ENCODE measurements at places on chromosomes 1 and 21.

GRCh38 chr1:224175617-224176016 lies 7.4 kb upstream of the DEGS1 start:
- peak; percentile 77 for DNase-seq

DNA sequence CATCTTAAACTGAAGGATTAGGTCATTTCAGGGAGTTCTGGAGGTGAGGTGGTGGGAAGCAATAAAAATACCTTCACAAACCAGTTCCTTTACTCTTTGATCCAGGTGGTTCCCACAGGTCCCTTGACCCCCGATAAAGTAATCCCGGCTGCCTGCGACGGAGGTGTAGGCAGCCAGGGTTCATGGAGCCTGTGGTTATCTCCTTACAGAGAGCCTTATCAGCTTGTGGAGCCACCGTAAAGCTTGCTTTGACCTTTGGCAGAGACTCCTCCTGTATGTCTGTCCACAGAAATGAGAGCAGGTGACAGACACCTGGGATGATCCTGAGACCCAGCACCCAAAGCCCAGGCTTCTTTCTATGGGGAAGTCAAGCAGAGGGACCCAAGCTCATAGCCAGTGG lies 243.4 kb downstream of the KIF26B start:
- DNase-seq = no peak

DNA sequence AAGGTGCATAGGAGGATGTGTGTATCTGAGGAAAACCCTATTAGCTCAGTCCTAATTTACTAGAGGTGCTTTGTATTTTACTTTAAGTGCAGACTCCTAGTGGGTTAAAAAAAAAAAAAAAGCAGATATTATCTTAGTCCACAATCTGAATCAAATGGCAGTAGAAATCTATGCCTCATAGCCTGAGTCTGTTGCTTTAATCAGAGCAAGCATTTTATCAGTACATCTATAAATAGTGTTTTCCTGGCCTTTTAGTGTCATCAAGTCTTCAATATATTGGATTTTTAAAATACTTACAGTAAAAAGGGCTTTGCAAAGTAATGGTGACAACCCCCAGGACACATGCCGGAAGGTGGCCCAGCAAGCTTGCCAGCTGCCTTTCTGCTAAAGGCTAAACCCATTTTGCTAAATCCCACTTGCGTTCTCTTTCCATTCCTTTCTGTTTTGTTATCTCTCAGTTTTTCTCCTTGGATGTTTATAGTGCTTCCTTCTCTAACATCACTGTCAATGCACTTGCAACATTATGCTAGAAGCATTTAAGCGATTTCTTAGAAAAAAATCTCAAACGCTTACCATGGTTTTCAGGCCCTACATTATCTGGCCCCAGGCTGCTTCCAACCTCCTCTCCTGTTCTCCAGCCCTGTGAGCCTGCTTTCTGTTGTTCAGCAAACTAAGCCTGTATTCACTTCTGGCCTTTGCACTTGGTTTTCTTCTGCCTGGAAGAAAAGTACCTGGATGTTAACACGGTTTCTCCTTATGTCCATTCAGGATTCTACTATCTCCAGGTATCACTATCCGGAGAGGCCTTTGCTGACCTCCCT lies 206.3 kb downstream of the PDE4B start:
- DNase-seq = no peak

DNA sequence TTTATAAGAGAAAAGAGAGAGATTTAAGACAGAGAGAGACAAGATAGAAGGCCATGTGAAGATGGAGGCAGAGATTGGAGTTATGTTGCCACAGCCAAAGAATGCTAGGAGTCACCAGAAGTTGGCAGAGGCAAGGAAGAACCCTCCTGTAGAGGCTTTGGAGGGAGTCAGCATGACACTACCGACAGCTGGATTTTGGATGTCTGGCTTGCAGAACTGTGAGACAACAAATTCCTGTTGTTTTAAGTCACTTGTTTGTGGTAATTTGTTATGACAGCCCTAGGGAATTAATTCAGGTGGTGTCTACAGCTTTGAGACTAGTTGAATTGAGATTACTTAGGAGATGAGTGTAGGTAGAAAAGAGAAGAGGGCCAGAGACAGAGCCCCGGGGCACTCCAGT lies 158.5 kb downstream of the DNM3 start:
- DNase-seq = no peak

DNA sequence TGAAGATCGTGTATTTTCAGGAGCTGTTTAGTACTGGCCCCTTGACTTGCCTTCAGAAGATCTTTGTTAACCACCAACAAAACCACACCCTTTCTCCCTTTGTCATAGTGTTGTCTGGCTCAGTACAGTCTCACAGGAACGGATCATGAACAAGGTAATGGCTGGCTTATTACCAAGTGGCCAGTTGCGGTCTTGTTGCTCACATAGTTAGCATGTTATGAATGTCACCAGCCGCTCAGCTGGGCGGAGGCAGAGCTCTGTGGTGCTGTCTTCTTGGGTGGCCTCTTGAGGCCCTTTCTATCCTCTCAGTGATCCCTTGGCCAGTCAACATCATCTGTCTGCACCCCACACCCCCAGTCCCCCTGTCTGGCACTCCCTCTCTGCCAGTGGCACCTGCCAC lies 21.4 kb downstream of the CNIH3 start:
- DNase-seq = no peak

- no peak for DNase-seq
Observed at GRCh38 chr1:210655511-210655910, 326.8 kb downstream of the HHAT start.

DNA sequence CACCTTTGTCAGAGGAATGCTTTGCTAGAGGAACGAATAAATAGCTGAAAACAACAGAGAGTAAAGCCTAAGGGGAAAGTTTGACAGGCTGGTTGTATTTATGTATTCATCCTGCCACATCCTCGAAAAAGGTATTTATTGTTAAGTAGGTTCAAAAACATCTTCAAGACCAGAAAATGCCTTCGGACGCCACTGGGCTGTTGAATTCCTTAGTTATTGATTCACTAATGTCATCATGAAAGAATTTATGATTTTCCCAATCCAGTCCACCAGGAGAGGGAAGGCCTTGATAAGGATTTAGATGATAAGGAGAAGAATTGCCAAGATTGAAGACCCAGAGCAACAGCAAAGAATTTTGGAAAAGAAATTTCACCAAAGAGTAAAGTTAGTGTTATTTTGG lies 35.2 kb upstream of the MAB21L3 start:
- DNase-seq = no peak

GRCh38 chr21:35376406-35377135 lies 327.5 kb upstream of the RUNX1 start:
- no peak for DNase-seq

- DNase-seq = no peak
Observed at GRCh38 chr1:30934613-30935012, 26.1 kb upstream of the SDC3 start.

- peak; percentile 5 for DNase-seq
Observed at GRCh38 chr1:42932442-42932941, 26.2 kb downstream of the SLC2A1 start.

- peak; percentile 71 for DNase-seq
Observed at GRCh38 chr1:231337043-231337471, 595 bp downstream of the EXOC8 start.

GRCh38 chr1:225848030-225848955 lies 33.9 kb downstream of the TMEM63A start:
- peak; percentile 43 for DNase-seq

DNA sequence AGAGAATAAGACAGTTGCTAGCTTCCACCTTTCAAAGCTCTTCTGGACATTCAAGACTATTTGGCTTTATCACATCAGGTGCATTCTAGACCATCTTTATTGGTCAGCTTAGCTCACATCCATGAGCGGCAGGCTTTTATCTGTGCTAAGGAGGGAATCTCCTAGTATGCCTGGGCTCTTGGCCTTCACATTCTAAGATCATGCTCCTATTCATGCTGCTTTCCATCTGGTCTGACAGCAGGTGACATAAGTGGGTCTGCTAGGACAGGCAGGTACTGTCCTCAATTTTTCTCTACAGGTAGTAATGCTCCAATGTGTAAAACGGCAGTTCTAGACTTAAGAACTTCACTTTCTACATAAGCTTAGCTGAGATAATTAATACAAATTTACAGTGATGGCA lies 39.2 kb upstream of the ADAMTS1 start:
- no peak for DNase-seq

DNA sequence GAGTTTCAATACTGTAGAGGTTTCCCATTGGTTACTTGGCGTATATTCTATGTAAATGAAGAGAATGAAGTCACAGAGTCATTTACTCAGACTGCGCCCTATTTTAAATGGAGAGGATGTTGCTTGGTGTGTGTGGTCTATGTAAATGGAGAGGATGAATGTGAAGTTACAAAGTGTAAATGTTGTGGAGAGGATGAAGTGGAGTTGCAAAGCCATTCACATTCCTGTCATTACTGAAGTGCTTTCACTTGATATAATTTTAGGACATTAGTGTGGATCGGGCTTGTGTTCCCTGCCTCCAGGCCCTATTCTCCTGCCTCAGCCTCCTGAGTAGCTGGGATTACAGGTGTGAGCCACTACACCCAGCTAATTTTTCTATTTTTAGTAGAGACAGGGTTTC lies 99.4 kb upstream of the CACYBP start:
- no peak for DNase-seq

DNA sequence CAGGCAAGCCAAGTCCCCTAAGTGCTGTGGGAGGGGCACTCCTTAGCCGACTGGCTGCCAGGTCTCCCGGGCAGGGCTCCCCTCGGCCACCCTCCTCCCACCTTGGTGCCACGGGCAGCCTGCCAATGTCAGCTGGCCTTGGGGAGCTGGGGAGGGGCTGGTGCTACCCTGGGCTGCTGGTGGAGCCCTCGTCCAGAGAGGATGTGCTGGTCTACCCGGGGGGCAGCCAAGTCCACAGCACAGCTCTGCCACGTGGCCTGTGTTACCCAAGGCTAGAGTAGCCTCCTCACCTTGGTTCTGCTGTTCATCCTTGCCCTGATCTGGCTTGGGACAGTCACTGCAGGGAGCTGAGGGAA lies 42.9 kb downstream of the CRYAA start:
- no peak for DNase-seq

DNA sequence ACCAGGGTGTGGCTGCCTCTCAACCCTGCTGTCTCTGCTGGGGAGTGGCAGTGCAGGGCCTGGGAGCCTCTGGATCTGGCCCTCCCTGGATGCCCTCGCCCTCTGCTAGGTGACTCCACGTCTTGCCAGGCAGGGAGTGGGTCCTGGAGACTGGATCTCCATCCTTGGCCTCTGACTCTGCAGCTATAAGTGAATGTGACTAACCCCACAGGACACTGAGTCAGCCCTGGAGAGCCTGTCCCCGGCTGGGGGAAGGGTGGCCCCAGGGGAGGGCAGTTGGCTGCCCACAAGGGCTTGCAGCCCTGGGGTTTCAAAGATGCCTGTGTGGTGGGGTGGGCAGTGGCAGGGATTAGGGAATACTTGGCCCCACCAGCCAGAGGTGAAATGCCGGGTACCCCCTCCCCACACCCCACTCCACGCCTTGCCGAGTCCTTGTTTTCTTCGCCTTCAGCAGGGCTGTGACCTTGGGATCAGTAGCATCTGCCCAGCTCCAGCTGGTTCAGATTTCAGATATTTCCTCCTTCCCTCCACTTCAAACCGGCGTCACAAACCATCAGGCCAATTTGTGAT lies 1.9 kb upstream of the MYBPH start:
- no peak for DNase-seq

GRCh38 chr1:203769505-203770343 lies 4.7 kb downstream of the LAX1 start:
- no peak for DNase-seq

GRCh38 chr1:159763686-159764085 lies 17.1 kb upstream of the DUSP23 start:
- DNase-seq = no peak

- DNase-seq = no peak
Observed at GRCh38 chr1:66143651-66144050, 351.0 kb downstream of the PDE4B start.

- peak; percentile 38 for DNase-seq
Observed at GRCh38 chr21:33402001-33402979, 923 bp upstream of the IFNGR2 start.

- no peak for DNase-seq
Observed at GRCh38 chr1:213393860-213394259, 342.8 kb downstream of the RPS6KC1 start.

GRCh38 chr21:31364253-31364945 lies 20.3 kb upstream of the TIAM1 start:
- no peak for DNase-seq

- peak; percentile 32 for DNase-seq
Observed at GRCh38 chr1:221907166-221907932, 165.5 kb upstream of the DUSP10 start.

- no peak for DNase-seq
Observed at GRCh38 chr21:32807717-32808380, 36.3 kb upstream of the PAXBP1 start.

DNA sequence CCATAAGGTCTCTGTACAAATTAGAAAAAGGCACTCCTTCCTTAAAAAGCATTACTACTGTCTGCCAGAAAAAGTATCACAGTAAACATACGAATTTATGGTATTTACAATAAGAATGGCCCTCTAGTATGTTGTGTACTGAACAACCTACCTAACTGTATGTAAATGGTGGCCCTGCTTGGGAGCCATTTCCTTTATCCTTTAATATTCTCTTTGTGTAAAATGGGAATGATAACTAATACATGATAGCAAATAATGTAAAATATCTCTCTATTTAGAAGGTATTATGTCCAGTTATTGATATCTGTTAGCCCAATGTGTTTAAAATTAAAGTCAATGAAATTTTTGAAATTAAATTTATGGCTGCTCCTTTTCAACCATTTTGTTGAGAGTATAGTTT lies 5.2 kb downstream of the DR1 start:
- no peak for DNase-seq

DNA sequence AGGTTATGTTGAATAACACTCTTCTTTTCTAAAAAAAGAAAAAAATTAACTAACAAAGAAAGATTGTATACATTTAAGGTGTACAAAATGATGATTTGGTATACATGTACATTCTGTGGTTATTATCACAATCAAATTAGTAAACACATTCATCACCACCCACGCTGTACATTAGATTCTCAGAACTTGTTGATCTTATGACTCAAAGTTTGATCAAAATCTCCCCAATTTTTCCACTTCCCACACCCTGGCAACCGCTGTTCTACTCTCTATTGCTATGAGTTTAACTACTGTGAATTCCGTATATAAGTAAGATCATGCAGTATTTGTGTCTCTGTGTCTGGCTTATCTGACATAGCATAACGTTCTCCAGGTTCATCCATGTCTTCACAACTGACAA lies 469.5 kb upstream of the CHRM3 start:
- DNase-seq = no peak

DNA sequence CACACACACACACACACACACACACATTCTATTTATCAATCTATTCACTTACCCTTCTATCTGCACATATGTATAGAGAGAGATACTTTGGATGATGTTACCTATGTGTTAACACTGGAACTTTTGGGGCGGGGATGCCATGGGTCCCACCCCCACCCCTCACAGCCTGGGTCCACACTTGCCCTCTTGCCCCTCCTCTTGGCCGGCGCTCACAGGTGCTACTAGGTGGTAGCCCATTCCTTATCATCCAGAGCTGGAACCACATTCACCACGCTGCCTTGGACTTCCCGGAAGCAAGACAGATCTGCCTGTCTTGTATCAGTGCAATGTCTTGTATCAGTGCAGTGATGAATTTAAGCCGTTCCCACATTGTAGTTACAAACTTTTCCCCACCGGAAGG lies 85.1 kb downstream of the LBR start:
- DNase-seq = no peak

GRCh38 chr1:116569381-116569670 lies 1.5 kb downstream of the CD58 start:
- no peak for DNase-seq
